ENCODE measurements at places on chromosomes 1 and 21.

DNA sequence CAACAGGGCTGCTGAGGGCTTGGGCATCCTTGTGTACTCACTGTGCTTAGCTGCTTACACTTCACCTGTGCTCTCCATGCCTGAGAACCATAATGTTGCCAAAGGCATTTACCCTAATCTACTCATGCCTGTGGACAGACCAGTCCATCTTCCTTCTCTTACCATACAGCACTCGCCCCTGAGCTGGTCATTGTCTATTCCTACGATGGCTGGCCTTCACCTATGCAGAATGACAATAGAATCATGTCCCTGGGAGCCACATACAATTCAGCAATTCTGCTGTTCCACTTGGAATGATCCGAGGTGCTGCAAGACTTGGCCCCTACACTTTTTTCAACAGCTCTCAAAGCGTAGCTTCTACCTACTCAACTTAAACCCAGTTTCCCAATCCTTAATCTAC is 96.5 kb downstream of the PAPPA2 start:
- no peak for DNase-seq

GRCh38 chr1:89669441-89669840 is 36.5 kb downstream of the LRRC8C start:
- DNase-seq: no peak

DNA sequence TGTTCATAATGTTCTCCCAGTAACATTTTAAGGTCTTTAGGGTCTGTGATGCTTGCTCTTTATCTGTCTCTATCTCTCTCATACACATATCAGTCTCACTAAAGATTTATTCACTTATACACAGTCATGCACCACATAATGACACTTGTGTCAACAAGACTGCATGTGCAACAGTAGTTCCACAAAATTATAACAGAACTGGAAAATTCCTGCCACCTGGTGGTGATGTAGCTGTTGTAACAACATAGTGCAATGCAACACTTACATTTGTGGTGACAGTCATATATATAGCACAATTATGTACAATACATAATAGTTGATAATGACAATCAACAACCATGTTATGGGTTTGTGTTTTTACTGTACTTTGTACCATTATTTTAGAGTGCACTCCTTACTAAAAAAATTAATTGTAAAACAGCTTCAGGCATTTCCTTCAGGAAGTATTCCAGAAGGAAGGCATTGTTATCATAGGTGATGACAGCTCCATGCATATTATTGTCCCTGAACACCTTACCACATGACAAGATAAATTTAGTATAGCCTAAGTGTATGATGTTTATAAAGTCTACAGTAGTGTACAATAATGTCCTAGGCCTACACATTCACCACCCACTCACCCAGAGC is 8.1 kb downstream of the TDRD5 start:
- DNase-seq: no peak

GRCh38 chr1:3051270-3052268 is 17.4 kb upstream of the PRDM16 start:
- no peak for DNase-seq

GRCh38 chr1:184582411-184582810 is 172.2 kb downstream of the EDEM3 start:
- DNase-seq: no peak

DNA sequence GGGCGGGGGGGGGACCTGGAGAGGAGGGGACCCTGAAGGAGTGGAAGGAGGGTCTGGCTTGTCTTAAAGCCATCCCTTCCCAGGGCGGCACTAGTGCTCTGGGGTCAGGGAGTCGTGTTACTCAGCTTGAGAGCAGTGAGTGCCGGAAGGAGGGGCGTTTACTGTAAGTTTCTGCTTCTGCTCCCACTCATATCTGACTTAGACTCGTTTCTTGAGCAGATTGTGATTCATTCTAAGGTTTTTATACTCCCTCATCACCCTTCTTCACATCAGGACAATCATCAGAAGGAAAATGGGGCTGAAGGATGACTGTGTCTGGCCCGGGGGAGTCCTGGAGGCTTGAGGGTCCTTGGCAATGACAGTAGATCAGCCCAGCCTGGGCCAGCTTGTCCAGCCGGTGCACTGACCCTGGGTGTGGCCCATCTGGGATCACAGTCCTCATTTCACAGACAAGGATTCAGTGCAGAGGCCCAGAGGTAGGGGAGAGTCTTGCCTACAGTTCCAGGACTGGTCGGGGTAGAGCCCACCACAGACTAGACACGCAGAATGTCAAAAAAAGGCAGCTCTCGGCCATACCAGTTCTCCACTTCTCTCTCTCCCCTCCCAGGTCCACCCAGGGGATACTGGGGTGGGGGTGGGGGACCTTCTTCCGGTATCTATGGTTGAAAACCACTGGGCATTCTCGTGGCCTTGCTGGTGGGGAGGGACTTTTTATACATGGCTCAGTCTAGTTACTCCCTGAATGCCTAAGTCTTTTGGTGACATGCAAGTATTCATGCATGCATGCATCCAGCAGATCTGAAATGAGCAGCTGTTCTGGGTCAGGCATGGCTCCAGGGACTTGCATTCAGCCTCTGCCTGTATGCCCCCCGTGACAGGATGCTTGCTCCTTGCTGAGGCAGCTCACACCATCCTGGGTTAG is 5.1 kb downstream of the TNFRSF8 start:
- no peak for DNase-seq

DNA sequence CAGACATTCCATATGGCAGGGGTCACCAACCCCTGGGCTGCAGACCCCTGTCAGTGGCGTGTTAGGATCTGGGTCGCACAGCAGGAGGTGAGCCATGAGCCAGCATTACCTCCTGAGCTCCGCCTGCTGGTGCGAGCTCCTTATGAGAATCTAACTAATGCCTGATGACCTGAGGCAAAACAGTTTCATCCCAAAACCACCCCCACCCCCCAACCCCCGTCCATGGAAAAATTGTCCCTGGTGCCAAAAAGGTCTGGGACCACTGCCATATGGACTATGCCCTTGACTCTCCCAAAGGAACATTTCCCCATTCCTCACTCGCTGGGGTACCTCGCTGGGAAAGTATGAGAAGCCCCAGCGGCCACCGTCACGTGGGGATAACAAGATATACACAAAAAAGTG is 6.4 kb upstream of the CPT2 start:
- no peak for DNase-seq

DNA sequence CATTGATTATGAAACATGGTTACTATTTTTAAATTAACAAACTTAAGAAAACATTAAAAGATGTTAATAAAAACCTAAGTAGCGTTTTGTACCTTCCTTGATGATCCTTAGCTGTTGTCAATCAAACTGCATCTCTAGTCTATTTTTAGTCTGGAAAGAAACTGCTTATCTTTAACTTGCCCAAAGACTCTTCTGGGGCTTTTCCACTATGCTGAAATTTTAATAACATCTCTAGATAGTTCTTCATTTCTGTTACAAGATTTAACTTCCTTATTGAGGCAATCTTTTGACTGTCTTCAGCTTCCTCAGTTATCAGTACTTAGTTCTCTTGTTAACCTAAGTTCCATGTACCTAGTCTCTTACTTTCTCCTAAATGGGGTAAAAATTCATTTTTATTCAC is 135.9 kb upstream of the HMCN1 start:
- no peak for DNase-seq

DNA sequence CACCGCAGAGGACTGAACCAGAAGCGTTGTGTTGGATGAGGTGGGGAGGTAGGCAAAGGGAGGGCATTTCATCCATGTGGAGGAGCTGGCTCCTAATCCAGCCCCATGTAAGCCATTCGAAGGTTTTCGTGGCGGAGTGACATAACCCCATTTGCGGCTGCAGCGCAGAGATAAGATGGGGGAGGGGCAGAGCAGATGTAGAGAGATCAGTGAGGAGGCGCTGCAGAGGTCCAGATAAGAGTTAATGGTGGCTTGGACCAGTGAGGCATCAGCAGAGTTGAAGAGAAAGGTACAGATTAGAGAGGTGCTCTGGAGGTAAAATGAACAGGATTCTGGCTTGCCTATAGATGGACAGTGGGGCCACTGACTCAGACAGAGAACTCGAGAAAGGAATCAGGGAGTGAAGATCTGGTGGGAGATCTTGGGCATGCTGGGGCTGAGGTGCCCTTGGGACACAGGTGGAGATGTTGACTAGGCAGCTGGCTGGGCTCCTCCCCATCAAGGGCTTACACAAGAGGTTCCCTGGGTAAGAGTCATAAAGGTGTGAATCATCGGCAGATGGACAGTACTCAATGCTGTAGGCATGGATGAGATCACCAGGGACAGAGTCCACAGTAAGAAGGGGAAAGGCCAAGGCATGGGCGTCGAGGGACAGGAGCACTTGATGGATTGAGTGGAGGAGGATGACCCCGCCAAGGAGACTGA is 7.8 kb upstream of the PTPRF start:
- no peak for DNase-seq

- no peak for DNase-seq
These were observed 66.0 kb upstream of the HMGB4 start for GRCh38 chr1:33797849-33798248.

DNA sequence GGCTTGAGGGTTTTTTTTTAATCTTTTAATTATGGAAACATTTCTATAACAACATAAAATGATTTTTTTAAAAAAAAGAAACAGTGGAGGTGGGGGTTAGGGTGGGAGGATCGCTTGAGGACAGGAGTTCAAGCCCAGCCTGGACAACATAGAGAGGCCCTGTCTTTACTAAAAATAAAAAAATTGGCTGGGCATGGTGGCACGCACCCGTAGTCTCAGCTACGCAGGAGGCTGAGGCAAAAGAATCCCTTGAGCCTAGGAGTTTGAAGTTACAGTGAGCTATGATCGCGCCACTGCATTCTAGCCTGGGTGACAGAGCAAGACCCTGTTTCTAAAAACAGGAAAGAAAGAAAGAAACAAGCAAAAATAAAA is 32.2 kb upstream of the RNF11 start:
- DNase-seq: no peak

- no peak for DNase-seq
These were observed 105.0 kb downstream of the CD247 start for GRCh38 chr1:167413328-167413727.

GRCh38 chr21:41166884-41167283 is 1.1 kb upstream of the BACE2 start:
- DNase-seq: no peak

- no peak for DNase-seq
These were observed 15.1 kb downstream of the BACH1 start for GRCh38 chr21:29313662-29314408.

GRCh38 chr1:227415115-227415790 is 97.0 kb upstream of the CDC42BPA start:
- no peak for DNase-seq

- no peak for DNase-seq
These were observed 7.8 kb downstream of the VASH2 start for GRCh38 chr1:212958175-212958574.

DNA sequence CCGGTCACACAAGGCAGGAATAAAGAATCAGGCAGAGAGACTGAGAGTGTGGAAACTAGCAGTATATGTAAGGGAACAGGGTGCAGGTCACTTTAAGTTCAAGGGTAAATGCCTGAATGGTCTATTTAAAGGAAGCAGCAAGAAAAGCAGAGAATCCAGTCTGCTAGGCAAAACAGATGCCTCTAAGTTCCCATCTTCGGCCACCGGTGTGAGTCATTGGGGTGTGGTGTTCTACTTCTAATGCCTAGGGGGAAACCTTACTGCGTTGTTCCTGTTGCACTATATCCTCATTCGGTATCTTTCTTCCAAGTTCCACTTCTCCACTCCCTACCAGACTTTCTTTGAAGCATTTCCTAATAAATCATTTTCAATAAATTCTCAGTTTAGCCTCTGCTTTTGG is 259.9 kb downstream of the HHIPL2 start:
- no peak for DNase-seq

- no peak for DNase-seq
These were observed 18.9 kb downstream of the RUSC1 start for GRCh38 chr1:155339515-155340097.

GRCh38 chr1:36076979-36077573 is 6.8 kb upstream of the TEKT2 start:
- DNase-seq: no peak

DNA sequence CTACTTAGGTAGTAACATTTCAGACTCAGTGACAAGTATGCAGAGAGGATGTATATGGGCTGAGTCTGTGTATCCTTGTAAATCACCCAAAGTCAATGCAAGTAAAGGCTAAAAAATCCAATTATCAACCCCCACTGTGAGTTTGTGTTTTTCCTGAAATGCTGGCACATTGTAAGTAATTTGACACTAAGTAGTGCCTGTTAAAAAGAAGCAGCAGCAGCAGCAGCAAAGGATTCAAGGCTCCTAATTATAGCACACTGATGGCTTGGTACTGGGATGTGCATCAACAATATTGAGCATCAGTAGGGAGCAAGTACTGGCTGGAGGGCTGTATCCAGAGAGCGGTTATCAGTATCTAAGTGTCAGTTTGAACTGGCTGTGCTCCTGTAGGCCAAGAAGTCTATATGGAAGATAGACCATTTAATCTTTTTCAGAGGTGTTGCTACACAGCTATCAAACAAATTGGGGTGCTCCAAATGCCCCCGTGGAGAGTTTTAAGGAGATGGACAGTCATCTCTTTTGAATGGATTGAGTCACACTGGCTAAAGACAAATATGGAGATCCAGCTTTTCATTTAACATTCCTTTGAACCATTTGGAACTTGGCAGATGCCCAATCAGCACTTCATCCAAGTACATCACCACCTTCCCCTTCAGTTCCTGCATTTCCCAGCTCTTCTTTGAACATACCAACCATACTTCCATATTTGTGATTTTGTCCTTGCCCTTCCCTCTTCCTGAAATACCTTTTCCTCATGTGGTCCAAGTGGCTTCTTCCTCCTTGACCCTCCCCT is 241.2 kb upstream of the ST6GALNAC5 start:
- no peak for DNase-seq

GRCh38 chr1:117610036-117610435 is 4.2 kb downstream of the TENT5C start:
- no peak for DNase-seq

- no peak for DNase-seq
These were observed 4.1 kb downstream of the ZC3H12A start for GRCh38 chr1:37478451-37478881.

GRCh38 chr1:200029035-200029821 is 1.7 kb downstream of the NR5A2 start:
- no peak for DNase-seq

DNA sequence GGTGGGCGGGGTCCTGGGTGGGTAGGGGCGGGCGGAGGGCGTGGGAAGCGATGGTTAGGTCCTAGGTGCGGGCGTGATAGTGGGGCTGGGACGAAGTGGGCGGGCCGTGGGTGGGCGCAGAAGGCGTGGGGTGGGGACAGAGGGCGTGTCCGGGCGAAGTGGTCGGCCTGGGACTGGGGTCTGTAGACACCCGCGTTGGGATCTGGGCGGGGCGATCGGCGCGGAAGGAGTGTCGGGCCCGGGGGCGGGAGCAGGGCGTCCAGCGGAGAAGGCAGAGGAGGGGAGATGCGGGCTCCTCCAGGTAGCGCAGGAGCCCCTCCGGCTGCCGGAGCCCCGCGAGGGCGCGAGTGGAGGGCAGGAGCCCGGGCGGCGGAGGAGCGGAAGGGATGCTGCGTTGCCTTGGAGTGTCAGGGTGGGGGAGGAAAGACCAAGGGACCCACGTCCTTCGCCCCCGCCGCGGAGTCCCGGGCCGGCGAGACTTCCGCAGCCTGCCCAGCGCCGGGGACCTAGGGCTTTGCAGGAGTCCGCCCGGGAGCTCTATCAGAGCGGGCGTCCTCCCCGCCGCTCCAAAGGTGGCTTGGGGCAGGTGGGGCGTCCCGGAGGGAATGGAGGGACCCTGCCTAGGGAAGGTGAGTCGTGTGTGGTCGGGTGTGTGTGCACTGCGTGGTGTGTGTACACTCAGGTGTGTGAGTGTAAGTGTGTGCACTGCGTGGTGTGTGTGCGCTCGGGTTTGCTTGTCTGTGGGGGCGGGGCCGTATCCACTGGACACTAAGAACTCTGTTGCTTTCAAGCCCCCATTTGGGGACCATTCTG is 27.0 kb upstream of the PRSS38 start:
- DNase-seq: no peak

GRCh38 chr1:67836769-67837168 is 3.5 kb upstream of the GNG12 start:
- DNase-seq: no peak
